DMS 273 treated with DMSO at 0.1 percent for 48 hours (cell line): ENCODE measurements at places on chromosomes 7 and 10.

DNA sequence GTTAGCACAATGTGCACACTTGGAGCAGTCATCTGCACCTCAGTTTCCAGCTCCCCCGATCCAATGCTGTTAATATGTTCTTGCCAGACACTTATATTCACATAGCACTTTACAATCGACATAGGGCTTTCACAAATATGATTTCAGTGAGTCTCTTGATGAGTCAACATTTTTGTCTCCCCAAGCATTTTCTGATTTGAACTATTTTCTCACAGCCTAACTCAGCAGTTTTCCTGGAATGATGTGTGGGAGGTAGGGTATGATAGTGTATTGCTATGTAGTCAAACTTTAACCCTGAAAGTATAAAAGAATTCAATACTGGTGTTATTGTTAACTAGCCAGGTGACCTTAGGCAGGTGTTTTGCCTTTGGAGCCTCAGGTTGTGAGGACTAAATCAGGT lies 82.5 kb upstream of the LRGUK start:
- no peak for DNase-seq

DNA sequence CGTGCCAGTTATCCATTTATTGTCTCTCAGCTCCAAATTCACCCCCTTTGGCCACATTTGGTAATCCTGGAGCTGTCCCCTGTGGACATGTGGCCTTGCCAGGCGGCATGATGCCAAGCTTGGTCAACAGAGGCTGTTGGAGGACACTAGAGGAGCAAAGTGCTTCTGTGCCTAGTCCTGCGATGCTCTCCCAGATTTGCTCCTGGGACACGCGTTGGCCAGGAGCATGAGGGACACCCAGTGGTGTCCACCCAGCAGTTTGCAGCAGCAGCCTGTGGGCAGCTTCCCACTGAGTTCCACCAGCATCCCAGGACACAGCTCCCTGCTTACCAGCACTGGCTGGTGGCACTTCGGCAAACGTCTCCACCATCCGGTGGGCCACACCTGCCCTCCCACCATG lies 55.5 kb upstream of the STEAP1B start:
- no peak for DNase-seq

DNA sequence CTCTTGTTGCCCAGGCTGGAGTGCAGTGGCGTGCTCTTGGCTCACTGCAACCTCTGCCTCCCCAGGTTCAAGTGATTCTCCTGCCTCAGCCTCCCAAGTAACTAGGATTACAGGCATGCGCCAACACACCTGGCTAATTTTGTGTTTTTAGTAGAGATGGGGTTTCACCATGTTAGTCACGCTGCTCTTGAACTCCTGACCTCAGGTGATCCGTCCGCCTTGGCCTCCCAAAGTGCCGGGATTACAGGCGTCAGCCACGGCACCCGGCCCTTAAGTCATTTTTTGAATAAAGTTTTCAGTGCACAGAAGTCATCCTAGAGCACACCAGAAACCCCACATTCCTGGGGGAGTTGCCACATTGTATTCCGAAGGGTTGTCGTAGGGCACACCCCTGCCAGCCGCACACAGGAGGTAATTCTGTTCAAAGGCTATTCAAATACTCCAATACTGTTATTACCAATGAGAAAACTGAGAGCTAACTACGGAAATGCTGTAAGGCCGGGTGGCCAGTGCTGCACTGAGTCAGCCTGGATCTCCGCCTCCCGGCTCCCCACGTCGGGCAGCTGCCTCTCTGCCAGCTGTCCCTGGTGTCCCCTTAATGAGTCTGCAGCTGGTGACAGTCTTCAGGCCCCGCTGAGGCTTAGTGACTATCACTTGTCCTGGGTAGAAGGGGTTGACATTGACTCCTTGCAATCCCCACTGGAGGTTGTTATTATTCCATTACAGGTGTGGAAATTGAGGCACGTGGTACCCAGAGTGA lies 8.6 kb upstream of the RFC2 start:
- no peak for DNase-seq

GRCh38 chr10:128713874-128714570 lies 587.8 kb upstream of the MKI67 start:
- DNase-seq: no peak

DNA sequence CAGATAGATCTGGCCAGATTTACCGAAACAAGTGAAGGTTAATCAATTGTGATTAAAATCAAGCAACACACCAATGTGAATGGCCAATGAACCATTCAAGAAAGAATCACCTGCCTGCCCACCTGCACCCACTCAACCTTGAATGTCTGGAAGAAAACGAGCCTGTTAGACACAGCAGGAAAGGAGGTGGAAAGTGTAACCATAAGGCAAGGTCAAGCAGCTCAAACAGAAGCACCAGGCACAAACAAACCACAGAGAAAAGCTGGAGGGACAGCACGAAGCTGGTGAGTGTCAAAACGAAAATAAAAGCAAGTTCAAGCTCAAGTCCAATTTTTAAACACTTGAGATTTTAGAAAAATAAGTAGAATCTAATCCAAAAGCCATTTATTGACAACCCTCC lies 64.9 kb downstream of the STEAP1B start:
- DNase-seq: no peak

- DNase-seq: no peak
Measured at GRCh38 chr7:100089458-100090196, 858 bp downstream of the COPS6 start.

DNA sequence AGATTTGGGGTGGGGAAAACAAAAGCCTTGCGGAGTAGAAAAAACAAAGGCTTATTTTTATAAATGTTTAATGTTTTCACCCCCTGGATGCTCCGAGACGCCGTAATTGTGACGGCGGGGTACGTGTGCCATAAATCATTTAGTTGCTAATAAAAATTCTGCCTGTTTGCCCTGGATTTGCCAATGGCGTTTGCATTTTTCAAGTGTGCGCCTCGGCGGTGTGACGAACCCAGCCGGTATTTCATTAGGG lies 2.5 kb upstream of the TNRC18 start:
- DNase-seq: peak; percentile 59

GRCh38 chr7:102421706-102422240 lies 11.6 kb upstream of the ORAI2 start:
- DNase-seq: no peak

DNA sequence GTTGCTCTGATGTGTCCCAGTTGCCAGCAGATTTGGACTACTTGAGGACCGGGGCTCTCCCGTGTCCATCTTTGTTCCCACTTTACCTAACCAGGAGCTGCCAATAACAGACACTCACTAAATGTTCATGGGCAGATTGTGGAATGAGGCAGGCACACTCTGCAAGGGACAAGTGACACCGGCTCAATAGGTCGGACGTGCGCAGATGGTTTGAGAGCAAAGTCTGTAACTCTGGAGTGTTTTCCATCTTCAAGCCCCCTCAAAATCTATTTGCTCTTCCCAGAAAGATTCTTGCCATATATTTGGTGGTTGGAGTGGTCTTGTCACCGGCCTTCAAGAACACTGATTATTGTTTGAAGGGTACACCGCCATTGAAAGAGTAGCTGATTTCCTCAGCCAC lies 47.2 kb downstream of the THNSL1 start:
- no peak for DNase-seq

- DNase-seq: peak; percentile 92
Measured at GRCh38 chr7:29146057-29146706, at the start of gene CPVL. Gene CPVL (minus strand): TSS chr7:29146537. CDS start chr7:29121061, 25,476 bp downstream.

DNA sequence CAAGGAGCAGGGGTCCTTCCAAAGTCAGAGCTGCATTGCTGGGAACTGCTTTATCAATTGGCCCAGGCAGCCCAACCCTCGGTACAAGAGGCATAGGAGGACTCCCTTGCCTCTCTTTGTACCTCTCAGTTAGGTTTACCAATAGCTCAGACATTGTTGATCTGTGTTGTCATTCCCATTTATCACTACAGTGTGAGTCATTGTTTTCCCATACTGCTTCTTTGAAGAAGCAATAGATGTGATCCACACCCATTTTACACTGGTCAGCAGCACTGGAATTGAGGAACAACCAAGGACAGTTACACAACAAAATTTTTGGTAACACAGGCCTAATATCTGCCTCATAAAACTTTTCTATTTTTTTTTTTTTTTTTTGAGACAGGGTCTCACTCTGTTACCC lies 307.2 kb downstream of the SNX13 start:
- no peak for DNase-seq

- DNase-seq: no peak
Measured at GRCh38 chr7:2350861-2351260, 3.8 kb upstream of the EIF3B start.

DNA sequence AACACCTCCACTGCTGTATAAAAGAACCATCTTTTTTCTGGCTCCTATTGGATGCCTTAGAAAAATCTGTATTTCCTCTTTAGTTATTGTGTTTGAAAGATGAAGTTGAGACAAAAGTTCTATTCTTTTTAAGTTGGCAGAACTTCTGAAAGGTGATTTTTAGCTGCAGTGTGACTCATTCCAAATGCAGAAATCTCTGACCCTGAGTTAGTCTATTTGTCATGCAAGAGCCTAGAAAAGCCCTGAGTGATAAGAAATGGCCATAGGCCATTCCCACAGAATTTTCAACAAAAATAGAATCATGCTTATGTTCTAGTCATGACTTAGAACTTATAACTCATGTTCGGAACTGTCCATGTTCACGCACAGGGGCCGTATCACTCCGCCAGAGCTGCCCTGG lies 89.1 kb downstream of the EGFR start:
- DNase-seq: no peak

DNA sequence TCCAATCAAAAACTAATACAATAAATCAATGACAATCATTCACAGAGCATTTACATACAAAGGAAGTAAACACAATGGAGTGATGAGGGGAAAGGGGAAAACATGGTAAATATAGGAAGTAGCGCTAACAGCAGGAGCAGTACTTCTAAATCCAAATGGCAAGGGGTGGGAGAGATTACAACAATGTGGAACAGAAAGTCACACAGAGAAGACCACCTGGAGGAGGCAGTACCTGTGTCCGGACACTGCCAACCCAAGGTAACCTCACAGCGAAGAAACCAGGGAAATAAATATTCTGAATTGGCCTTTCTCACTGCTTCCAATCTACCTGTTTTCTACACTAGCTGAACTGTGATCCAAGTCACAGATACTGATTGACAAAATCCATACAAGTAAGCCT lies 58.2 kb downstream of the ABI1 start:
- DNase-seq: no peak

DNA sequence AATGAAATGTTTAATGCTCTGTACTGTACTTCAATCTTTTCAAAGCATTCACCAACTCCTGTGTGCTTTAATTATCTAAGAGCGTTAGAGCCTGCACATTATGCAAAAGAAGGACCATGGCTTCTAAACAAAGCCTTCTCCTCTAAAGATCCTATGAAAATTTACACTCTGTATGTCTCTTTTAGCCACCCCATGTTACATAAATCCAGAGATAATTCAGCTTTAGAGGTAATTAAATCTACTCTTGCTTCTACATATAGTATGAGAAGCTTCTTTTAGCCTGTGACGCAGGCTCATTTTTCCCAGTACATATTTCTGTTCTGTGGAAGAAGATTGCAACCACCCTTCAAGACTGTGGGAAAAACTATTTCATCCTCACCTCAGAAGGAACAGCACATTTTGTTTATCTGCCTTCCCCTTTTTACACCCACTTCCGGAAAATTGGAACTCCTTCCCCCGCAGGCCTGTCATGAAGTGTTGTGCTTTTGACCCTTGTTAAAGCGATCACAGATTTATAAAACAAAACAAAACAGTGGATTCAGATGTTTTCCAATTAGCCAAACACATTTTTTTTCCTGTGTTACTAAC lies 8.1 kb upstream of the TAS2R16 start:
- DNase-seq: no peak

- no peak for DNase-seq
Measured at GRCh38 chr10:71214641-71215559, 2.5 kb downstream of the UNC5B start.

GRCh38 chr10:85175635-85176034 lies 847.2 kb downstream of the CCSER2 start:
- DNase-seq: no peak

- DNase-seq: no peak
Measured at GRCh38 chr10:128116851-128117615, 9.2 kb downstream of the MKI67 start.

DNA sequence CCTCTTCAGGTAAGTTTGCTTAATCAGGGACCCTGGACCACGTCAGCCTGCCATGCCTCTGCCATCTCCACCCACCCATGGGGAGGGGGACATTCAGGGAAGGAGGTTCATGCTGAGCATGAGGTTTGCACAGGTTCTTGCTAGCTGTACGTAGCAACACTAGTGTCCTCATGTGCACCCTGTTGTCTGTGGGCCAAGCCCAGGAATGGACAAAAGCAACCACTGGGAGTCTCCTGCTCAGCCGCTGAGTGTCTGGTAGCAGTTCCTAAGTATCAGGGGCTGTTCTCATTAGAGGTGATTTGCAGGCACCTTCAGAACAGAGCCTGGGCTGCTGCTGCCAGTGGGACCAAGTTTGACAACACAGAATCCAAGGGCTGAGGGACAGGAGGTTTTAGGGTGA lies 17.9 kb downstream of the CASP7 start:
- DNase-seq: no peak

- DNase-seq: no peak
Measured at GRCh38 chr7:86923527-86923926, 135.9 kb downstream of the ELAPOR2 start.

DNA sequence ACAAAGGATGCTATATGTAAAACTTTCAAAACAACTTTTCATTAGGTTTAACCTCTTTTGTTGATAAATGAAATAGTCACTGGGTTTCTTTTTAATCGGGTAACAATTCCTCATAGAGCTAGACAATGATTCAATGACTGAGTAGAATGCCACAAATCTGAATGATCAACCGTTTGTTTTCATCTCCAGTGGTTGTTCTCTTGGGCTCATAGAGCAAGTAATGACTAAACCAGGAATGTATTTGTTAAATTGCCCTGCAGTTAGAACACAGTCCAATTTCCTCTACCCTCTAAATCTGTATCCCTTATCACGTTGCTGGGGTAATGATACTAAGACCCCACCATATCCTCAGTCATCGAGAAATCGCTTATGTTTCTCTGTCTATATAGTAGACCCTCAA lies 40.0 kb downstream of the CNNM1 start:
- DNase-seq: no peak

DNA sequence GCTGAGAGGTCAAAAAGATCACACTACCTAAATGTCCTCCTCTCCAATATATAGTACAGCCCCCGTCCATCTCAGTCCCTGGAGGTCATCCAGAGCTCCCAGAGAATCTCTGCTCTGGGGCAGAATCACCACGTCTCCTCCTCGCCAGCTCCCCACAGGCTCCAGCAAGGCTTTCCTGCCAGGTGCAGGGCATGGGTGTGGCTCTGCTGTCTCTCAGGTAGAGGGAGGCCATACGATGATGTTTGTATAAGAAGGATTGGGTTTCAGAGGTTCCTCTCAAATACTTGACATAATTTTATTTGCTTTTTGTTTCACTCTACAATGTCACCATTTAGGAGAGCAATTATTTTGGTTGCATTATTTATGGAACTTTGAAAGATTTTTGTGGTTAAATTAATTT lies 98.3 kb upstream of the PRSS58 start:
- no peak for DNase-seq
